ENCODE measurements at places on chromosomes 7 and 10.

DNA sequence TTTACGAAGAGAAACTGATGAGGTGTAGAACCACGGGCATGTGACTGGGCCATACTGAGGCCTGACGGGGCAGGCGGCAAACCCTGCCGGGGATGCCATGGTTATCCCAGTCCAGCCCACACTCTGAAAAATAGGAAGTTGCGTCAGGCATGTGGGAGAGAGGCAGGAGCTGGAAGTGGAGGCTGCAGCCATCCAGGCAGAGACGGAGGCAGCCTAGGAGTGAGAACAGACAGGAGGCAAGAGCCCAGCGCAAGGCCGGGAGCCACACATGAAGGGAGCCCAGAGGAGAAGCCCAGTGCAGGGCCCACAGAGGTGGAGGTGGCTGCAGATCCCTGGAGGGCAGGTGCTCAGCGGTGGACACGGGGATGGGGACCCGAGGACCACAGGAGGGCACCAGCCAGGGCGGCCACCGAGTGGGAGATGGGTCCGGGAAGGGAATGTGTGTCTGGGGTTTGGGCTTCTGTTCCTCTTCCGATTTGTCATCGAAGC is 175.2 kb upstream of the PPP2R2D start:
- no peak for DNase-seq

DNA sequence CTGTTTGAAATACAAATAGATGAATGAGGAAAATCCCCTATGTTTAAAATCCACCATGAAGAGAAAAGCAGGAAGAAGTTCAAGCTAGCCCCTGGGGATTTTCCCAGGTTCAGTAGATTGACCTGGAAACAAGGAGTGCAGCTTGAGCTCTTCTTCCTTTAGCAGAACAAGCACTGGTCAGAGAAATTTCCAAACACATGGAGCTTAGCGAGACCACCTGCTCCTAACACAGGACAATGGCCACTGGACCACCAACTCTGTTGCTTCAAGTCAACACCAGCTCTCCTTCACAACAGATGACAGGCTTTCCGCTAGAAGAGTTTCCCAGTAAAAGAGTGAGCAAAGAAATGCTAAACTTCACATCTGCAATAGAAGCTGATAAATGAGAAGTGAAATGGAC is 9.4 kb upstream of the FBXW4 start:
- DNase-seq = no peak

DNA sequence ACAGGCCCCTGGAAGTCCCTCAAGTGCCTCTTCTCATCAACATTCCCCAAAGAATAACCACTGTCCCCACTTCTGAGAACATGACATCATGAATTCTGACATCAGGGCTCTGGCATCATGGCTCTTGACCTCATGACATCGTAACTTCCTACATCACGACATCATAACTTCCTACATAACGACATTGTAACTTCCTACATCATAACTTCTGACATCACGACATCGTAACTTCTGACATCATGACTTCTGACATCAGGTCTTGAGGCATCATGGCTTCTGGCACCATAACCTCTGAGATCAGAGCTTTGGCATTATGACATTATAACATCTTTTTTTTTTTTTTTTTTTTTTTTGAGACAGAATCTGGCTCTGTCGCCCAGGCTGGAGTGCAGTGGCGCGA is 66.7 kb upstream of the FAM20C start:
- DNase-seq = no peak

DNA sequence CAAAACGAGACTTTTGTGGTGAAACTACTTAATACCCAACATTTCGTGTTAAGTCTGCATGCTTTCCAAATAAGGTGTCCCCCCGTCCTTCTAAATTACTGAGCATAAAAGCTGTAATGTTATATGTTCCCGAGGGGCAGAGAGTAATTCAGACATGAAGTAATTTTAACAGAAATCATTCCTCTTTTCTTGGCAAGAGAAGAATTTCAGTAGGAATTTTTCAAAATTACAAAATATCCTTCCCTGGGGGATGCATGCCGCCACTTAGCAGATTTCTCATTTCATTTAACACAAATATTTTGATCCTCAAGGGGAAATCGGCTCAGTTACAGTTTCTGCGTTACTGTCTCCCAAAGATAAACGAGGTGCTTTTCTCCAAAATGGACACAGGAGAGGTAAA is 213.2 kb upstream of the RHOBTB1 start:
- no peak for DNase-seq

DNA sequence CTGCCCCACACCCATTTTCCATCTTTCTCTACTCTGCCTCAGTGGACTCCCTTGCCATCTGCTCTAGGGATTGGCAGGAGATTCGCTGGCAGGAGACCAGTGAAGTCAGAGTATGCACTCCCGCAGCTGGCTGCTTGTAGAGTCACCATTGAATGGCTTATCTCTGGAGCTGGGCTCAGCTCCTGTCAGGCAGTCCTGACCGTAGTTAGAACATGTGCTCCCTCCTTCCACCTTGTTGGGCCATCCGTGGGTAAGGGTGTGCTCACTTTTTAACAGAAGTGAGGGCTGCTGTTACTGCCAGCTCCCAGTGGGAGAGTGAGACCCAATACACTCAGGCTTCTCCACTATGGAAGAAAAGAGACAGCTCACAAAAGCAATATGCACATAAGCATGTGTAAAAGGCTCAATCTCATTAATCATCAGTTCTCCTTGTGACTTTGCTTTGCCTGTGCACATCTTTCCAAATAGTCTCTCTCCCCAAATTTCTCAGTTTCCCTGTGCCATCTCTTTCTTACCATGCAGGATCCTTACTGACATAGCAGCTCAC is 773.3 kb downstream of the GRID1 start:
- no peak for DNase-seq

DNA sequence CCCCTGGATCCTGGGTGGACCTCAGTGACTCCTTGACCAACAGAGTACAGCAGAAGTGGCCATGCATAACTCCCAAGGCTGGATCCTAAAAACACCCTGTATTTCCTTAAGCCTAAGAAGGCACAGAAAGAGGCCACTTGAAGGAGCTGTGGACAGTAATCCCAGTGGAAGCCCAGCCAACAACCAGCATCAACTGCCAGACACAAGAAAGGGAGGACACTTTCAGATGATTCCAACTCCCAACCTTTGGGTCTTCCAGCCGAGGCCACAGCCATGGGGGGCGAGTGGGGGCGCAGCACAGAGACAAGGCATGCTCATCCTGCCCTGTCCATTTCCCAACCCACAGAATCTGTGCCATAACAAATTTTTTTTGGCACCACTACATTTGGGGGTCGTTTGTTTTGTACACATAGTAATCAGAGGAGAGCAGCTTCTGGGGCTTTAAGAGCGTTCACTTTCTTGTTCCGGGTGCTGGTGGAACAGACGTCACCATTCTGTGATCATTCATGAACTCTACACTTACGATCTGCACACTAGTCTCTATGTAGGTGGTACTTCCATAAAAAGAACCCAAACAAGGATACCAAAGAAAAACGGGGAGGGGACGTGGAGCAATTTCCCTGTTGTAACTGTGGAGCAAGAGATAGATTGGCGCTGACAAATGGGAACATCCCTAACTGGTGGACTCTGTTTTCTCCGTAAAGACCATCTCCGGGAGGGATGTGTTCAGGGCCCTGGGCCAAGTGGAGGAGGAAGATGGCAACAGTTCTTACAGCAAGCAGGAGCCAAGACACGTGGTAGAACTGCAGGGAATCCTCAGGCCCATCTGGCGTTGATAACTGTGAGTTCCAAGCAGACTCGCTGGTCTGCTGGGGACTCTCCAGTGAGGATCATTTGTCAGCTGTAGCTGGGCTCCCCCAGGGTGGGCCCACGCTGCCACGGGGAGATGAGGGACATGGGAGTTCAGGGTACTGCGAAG is 6.0 kb upstream of the SLC29A3 start:
- DNase-seq = no peak

- no peak for DNase-seq
These were observed 1.7 kb downstream of the ADAMTS14 start for GRCh38 chr10:70673929-70674559.

- DNase-seq = no peak
These were observed 502.8 kb downstream of the REEP3 start for GRCh38 chr10:64023926-64024470.

DNA sequence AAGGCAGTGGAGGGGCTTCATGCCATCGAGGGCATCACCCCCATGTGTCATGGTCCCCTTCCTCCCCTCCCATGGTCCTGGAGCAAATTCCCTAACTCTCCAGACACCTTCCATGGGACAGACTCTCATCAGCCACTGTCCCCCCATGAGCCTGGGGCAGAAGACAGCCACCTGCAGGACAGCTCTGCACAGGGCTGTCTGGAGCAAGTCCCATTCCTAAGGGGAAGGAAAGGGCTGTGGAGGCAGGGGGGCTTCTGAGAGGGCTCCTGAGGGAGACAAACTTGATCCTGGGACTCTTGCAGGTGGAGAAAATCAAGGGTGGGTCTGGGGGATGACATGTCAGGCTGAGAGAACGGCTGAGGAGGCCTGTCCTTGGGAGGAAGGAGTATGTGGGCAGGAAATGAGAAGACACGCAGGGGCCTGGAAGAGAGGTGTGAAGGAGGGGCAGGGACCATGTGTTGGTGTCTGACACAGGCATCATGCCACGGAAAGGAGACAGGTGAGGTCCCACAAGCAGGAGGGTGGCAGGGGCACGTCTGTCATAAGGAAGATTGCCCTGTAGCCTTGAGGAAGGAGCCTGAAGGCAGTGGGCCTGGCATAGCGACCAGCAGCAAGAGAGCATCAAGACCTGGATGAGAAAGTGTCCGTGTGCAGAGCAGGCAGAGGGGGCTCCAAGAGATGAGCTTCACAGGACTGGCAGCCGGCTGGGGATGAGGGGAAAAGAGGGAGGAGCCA is 14.4 kb upstream of the GDF10 start:
- no peak for DNase-seq

- DNase-seq = no peak
These were observed 18.3 kb downstream of the MDFIC start for GRCh38 chr7:114940220-114940619.

DNA sequence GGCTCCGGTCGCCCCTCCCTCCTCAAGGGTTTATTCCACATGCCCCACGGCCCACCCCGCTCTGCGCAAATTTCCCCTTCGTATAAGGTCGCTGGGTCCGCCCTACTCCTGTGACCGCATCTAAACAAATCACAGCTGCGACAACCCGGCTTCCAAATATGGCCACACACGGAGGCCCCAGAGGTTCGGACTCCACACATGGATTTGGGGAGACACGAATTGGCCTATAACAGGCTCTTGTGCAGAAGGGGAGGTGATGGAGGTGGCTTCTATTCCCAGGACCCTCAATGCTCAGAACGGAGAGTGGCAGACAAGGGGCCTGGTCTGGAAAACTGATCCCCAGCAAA is 90.1 kb downstream of the FOXL3 start:
- no peak for DNase-seq

- no peak for DNase-seq
These were observed 260.5 kb downstream of the PRPF18 start for GRCh38 chr10:13847201-13847631.

GRCh38 chr10:1454951-1455350 is 282.4 kb downstream of the ADARB2 start:
- DNase-seq = no peak

- DNase-seq = no peak
These were observed 463 bp upstream of the UPP1 start for GRCh38 chr7:48088559-48089045.

- DNase-seq = no peak
These were observed 42.2 kb downstream of the POLL start for GRCh38 chr10:101545898-101546297.

DNA sequence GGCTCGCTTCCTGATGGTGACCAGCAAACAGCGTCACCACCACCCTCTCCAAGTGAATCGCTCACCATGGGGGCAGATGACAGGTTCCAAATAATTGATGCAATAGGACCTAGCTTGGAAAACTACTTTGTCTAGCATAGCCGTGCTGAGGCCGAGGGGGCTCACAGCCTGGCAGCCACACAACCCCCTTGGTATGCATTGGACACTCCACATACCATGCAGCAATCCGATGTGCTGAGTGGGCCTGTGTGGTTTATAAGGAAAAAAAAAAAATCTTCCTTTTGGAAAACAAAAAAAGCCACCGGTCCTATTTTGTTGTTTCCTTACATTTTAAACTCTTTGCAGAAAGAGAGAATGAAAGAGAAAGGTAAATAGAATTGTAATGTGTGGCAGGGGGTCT is 15.1 kb downstream of the GATA3 start:
- no peak for DNase-seq

DNA sequence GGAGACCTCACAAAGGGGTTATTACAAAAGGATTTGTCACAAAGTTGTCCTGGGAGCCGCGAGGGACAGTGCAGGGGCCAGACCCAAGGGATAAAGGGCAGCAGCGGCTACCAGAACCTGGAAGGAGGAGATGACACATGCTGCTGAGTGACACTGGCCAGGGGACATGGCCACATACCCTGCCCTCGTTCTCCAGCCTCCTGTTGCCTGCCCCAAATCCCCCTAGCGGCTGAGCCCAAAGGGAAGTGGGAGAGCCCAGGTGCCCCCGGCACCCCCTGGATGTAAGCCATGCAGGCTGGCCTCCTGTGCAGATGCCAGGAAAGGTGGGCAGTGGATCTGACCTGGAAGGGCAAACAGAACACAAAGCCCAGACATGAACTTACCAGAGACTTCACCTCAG is 42.7 kb downstream of the C10orf143 start:
- DNase-seq = no peak

DNA sequence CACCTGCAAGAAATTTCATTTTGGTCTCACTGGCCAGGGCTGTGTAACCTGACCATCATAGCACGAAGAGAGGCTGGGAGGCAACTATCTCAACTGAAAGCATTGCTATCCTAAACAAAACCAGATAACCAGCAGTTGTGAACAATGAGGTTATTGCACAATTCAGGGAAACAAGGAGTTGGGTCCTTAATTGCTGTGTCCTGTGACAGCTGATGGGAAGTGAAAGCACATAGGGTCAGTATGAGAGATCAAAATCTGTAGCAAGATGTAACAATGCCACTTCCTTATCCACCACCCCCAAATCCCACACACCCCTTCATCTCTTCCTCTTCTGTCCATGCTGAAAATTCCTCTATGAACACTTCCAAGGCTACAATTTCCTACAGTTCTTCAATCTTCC is 80.2 kb downstream of the HTR7 start:
- DNase-seq = no peak

GRCh38 chr10:99234041-99234790 is 1.4 kb downstream of the HPSE2 start:
- DNase-seq = no peak
